Liver (tissue), 10 donors: ENCODE measurements at places on chromosomes 7 and 10. TPM values are rescaled to one million over a fixed set of nuclear protein-coding genes. Genes with fewer than 3 reads are reported as not detected.
A peak's percentile ranks its signal among the peaks of the same experiment; 100 is the strongest.

GRCh38 chr10:103706047-103706446 is 149.3 kb downstream of the SH3PXD2A start:
- no peaks in the 10 kb centered on the region for H3K27me3 ChIP-seq
- H3K27ac ChIP-seq, result no peak overlapping the region
- H3K36me3 ChIP-seq, result no peaks in the 10 kb centered on the region
- no peaks in the 10 kb centered on the region for H3K4me1 ChIP-seq
- no peak for DNase-seq
- no peak overlapping the region for H3K4me3 ChIP-seq

DNA sequence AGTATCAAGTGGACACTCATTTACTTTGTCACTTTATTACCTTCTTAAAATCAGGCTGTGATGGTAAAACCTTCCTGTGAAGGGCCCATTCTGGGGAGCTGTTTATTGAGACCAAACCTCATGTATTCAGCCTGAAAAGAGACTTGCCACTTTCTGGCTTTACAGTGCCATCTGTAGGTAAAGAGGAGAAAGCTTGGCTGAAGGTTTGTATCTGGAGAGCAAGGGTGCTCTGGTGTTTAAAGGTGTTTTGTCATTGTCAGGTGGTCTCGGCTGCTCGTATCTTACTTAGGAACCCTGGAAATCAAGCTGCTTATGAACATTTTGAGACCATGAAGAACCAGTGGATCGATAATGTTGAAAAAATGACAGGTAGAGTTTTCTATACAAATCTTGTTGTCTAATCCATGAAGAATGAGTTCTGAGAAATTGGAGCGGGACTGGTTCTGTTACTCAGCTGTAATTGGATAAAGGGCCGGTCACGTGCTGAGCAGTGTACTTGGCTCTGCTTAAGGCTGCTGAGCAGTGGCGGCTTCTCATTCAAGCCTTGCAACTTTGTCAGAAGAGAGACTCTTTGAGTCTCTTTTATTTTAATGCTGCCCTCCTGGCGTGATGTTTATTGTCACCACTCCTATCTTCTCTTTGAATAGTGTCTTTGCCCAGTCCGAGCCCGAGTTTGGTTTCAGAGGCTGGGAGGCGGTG is 46.9 kb downstream of the AP3M1 start:
- H3K27me3 ChIP-seq, result no peaks in the 10 kb centered on the region
- H3K4me1 ChIP-seq, result no peaks in the 10 kb centered on the region
- H3K36me3 ChIP-seq, result peaks cover 43% of the 10 kb centered on the region
- H3K27ac ChIP-seq, result no peak overlapping the region
- no peak for DNase-seq
- H3K4me3 ChIP-seq, result no peak overlapping the region

DNA sequence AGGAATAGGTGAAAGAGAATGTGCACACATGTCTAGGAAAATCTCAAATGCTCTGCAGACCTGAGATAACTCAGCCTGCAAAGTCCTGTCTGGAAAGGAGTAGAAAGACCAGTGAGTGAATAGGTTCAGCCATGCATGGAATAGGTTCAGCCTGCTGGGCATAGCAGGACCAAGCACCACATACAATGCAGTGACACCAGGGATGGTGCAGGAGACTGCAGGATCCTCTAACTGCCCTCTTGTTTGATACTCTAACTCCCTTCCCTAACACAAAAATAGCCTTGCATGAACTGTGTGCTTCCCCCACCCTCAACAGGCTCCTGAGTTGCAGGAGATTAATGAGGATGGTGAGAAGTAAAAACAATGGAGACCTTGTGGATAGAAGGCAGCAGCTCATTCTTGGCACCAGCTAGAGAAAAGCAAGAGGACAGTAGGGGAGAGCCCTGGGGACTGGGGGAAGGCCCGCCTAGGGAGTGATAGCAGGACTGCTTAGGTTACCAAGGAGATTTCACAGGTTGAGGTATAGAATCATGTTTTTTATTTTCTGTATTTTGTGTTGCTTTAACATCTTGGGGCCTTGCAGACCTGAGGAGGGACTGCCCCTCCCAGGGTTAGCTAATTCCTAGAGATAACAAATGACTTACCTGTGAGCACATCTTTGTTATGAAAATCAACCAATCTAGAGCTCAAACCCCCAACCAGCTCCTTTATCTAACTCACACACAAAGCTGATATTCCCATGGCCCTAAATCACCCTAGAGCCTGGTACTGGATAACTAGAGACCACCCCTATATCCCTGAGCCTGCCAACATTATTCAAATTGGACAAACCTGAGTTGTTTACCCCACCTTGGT is 187.8 kb downstream of the PLPP4 start:
- no peak overlapping the region for H3K4me3 ChIP-seq
- no peak for DNase-seq
- no peaks in the 10 kb centered on the region for H3K36me3 ChIP-seq
- H3K27ac ChIP-seq, result no peak overlapping the region
- no peaks in the 10 kb centered on the region for H3K4me1 ChIP-seq
- no peaks in the 10 kb centered on the region for H3K27me3 ChIP-seq

DNA sequence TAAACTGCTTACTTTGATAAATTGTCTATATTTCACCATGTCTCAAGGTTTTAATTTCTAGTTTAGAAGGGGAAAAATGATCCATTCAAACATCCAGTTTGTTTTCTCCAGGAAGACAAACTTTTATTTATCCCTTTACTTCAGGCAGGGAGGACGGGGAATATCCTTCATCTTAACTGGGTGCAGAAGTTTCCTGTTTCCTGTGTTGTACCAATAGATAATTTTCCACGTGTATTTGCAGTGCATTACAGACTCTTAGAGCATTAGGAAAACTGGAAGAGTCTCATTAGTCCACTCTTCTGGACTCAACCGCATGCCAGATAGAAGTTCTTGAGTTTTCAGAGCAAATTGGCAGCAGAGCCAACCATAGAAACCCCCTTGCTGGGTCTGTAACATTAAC is 39.4 kb upstream of the PIP4K2A start:
- H3K4me1 ChIP-seq, result no peaks in the 10 kb centered on the region
- H3K36me3 ChIP-seq, result no peaks in the 10 kb centered on the region
- no peak for DNase-seq
- H3K4me3 ChIP-seq, result no peak overlapping the region
- no peaks in the 10 kb centered on the region for H3K27me3 ChIP-seq

CCL26 gene
- not detected for total RNA-seq

GRCh38 chr7:50724526-50725520 is 57.9 kb downstream of the GRB10 start:
- H3K27me3 ChIP-seq, result no peaks in the 10 kb centered on the region
- no peak for DNase-seq
- H3K36me3 ChIP-seq, result no peaks in the 10 kb centered on the region
- H3K4me1 ChIP-seq, result peaks cover 18% of the 10 kb centered on the region

DNA sequence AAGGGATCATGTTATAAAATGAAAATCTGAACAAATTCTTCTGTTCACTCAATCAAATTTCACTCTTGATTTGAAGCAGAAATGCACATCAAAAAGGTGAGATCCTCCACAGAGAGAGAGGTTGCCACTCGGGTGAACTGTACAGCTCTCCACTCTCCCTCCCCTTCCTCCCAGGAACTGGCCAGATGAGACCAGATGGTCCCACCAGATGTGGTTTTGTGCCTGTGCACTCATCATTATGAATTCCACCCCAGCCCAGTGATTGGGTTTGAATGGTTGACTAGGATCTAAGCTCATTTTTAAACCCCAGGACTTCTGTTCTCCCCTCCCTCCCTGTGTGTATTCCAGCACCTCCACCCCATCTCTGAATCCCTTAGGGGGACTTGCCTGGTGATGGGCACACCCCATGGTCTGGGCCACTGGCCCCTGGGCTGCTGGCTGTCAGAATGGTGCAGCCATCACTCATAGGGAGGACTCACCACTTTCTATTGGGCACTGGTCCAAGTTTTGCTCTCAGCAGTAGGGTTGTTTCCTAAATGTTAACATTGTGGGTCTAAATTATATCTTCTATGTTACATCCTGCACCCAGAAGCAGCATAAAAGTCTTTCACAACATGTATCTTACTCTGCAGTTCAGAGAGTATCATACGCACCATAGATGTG is 393.1 kb downstream of the TNS3 start:
- no peak overlapping the region for H3K27ac ChIP-seq
- no peaks in the 10 kb centered on the region for H3K27me3 ChIP-seq
- no peak overlapping the region for H3K4me3 ChIP-seq

- peaks cover 7% of the 10 kb centered on the region for H3K4me1 ChIP-seq
- no peak overlapping the region for H3K4me3 ChIP-seq
- no peaks in the 10 kb centered on the region for H3K27me3 ChIP-seq
- no peak for DNase-seq
- no peaks in the 10 kb centered on the region for H3K36me3 ChIP-seq
These were observed 207.9 kb downstream of the PLXNA4 start for GRCh38 chr7:132368246-132368900.

TET1 gene
- 2.1 TPM for total RNA-seq

HERC4 gene
- total RNA-seq, result 53.2 TPM

- H3K27ac ChIP-seq, result no peak overlapping the region
- H3K4me3 ChIP-seq, result no peak overlapping the region
- H3K36me3 ChIP-seq, result no peaks in the 10 kb centered on the region
- DNase-seq, result no peak
- peaks cover 7% of the 10 kb centered on the region for H3K27me3 ChIP-seq
These were observed 892 bp downstream of the CRHR2 start for GRCh38 chr7:30681331-30681797.

ZCCHC24 gene
- 7.8 TPM for total RNA-seq

GRCh38 chr10:17062955-17063484 is 66.6 kb downstream of the CUBN start:
- no peaks in the 10 kb centered on the region for H3K27me3 ChIP-seq
- peak overlapping the region; percentile 36 for H3K27ac ChIP-seq
- no peak for DNase-seq
- H3K4me1 ChIP-seq, result no peaks in the 10 kb centered on the region
- no peaks in the 10 kb centered on the region for H3K36me3 ChIP-seq
- H3K4me3 ChIP-seq, result no peak overlapping the region

- H3K36me3 ChIP-seq, result no peaks in the 10 kb centered on the region
- H3K4me3 ChIP-seq, result no peak overlapping the region
- DNase-seq, result no peak
- no peaks in the 10 kb centered on the region for H3K27me3 ChIP-seq
These were observed 18.8 kb downstream of the BMPR1A start for GRCh38 chr10:86775056-86775869.

- H3K4me1 ChIP-seq, result peaks cover 17% of the 10 kb centered on the region
- peak overlapping the region; percentile 56 for H3K27ac ChIP-seq
- H3K36me3 ChIP-seq, result no peaks in the 10 kb centered on the region
- H3K27me3 ChIP-seq, result no peaks in the 10 kb centered on the region
- no peak for DNase-seq
These were observed 42.1 kb upstream of the NAMPT start for GRCh38 chr7:106326594-106327537.

CEP55 gene
- under 0.01 TPM for total RNA-seq

- no peaks in the 10 kb centered on the region for H3K27me3 ChIP-seq
- no peak for DNase-seq
- H3K4me3 ChIP-seq, result no peak overlapping the region
- H3K36me3 ChIP-seq, result no peaks in the 10 kb centered on the region
These were observed 55.6 kb upstream of the PNLIP start for GRCh38 chr10:116490028-116490662.

PILRA gene
- 3.5 TPM for total RNA-seq

DNA sequence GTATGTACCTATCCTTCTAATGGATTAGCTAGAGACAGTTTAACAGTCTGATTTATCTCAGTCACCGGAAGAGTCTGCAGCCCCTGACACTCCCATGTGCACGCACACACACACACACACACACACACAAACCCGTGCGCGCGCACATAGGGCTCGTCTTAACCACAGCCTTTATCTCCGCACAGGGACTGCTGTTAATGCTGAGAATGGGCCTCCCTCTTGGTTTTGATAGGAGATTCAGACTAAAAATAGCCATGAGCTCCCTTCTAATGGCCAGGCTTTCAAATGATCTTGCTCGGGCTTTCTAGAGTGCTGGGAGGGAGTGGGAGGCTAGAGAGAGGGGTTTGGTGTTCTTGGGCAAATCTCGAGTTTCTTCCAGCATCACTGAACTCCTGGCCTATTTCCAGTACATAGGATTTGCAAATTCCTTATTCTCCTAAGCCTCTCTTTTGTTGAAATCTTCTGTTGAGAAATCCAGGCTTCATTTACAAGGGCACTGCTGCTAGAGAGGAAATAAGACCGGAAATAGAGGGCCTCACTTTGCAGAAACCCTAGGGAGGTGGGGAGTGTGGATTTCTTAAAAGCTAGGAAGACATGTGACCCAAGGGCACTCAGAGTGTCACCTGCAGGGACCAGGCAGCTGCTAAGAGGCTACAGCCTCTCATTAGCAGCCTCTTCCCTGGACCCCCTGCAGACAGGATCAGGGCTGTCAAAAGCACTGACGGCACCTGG is 2.4 kb downstream of the TMEM72 start:
- peaks cover 7% of the 10 kb centered on the region for H3K4me1 ChIP-seq
- no peak overlapping the region for H3K27ac ChIP-seq
- H3K36me3 ChIP-seq, result no peaks in the 10 kb centered on the region
- no peaks in the 10 kb centered on the region for H3K27me3 ChIP-seq
- DNase-seq, result no peak

- H3K36me3 ChIP-seq, result no peaks in the 10 kb centered on the region
- no peak for DNase-seq
- H3K27ac ChIP-seq, result no peak overlapping the region
- peaks cover 19% of the 10 kb centered on the region for H3K4me1 ChIP-seq
- H3K4me3 ChIP-seq, result no peak overlapping the region
These were observed 5.4 kb downstream of the TMEM270 start for GRCh38 chr7:73866446-73866767.

FAM25G gene
- total RNA-seq, result not detected

- no peaks in the 10 kb centered on the region for H3K36me3 ChIP-seq
- DNase-seq, result no peak
- H3K27me3 ChIP-seq, result no peaks in the 10 kb centered on the region
- H3K4me1 ChIP-seq, result peaks cover 30% of the 10 kb centered on the region
These were observed 227.9 kb downstream of the PLXNA4 start for GRCh38 chr7:132348341-132348740.

GRCh38 chr10:11560076-11560709 is 51.3 kb downstream of the USP6NL start:
- no peak overlapping the region for H3K4me3 ChIP-seq
- no peaks in the 10 kb centered on the region for H3K36me3 ChIP-seq
- no peak for DNase-seq
- H3K27ac ChIP-seq, result no peak overlapping the region
- H3K27me3 ChIP-seq, result no peaks in the 10 kb centered on the region

MBL2 gene
- 222 TPM for total RNA-seq

DNA sequence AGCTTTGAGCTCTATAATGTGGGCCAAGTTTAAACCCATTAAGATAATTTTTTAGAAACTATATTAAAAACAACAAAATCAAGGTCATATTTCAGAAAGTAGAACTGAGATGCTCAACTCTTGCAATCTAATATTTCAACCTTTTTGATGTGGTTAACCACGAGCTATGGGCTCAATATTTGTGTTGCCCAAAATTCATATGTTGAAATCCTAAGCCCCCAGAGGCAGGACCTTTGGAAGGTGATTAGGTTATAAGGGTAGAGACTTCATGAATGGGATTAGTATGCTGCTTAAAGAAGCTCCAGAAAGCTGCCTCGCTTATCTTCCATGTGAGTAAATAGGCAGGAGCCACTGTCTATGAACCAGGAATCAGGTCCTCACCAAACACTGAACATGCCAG is 284.4 kb downstream of the CRPPA start:
- H3K27me3 ChIP-seq, result no peaks in the 10 kb centered on the region
- no peak overlapping the region for H3K27ac ChIP-seq
- no peak overlapping the region for H3K4me3 ChIP-seq
- DNase-seq, result no peak
- H3K4me1 ChIP-seq, result no peaks in the 10 kb centered on the region

- no peaks in the 10 kb centered on the region for H3K4me1 ChIP-seq
- no peak for DNase-seq
- no peaks in the 10 kb centered on the region for H3K27me3 ChIP-seq
- H3K4me3 ChIP-seq, result no peak overlapping the region
- no peaks in the 10 kb centered on the region for H3K36me3 ChIP-seq
These were observed 35.7 kb upstream of the SEMA3D start for GRCh38 chr7:85222522-85222921.

TMEM213 gene
- not detected for total RNA-seq
